ENCODE measurements at places on chromosomes 12 and 14.

DNA sequence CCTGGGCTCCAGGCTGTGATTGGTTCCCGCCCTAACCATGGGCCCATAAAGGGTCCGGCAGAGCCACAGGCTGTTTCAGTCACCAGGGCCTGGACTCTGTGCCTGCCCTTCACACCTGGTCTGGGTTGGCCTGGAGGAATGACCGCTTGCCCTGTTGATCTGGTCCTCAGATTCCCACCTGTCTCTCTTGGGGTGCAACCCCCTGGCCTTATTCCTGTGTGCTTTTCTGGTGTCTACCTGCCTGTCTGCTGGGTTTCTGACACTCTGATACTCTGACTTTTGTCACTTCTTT lies 2.9 kb upstream of the KRT83 start:
- DNase-seq: no peak

DNA sequence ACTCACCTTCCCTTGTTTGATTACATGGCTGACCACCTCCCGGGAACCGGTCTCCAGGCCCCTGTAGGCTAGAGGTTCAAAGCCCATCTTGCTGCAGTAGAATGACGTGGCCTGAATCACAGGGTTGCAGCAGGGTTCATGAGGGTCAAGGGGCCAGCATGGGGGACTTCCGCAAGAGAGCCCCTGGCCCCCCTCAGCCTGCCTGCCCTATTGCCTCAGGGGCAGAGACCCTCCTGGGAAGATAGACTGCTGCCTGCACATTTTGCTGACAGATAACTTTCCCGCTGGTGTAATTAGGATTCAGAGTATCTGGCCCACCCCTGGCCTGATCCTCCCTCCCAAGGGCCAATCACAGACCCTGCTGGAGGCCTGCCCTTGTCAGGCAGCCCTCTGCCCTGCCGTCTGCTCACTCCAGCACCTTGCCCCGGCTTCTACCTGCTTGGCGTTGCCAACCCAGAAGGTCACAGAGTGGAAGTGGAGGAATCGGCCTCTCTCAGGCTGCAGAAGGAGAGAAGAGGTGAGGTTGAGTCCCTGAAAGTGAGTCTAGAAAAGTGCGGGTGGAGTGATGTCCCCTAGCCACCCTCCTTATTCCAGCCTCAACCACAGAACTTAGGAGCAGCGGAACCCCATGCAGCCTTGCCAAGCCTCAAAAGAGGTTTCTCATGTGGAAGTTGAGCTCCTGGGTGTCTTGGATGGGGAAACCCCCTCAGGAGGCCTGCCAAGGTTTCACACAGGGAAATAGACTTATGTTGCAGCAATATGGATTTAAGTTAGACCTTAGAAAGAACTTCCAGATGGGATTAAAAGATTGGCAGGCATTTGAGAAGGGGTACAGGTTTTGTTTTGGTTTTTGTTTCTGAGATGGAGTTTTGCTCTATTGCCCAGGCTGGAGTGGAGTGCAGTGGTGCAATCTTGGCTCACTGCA lies 1.1 kb downstream of the HPD start:
- DNase-seq: no peak

DNA sequence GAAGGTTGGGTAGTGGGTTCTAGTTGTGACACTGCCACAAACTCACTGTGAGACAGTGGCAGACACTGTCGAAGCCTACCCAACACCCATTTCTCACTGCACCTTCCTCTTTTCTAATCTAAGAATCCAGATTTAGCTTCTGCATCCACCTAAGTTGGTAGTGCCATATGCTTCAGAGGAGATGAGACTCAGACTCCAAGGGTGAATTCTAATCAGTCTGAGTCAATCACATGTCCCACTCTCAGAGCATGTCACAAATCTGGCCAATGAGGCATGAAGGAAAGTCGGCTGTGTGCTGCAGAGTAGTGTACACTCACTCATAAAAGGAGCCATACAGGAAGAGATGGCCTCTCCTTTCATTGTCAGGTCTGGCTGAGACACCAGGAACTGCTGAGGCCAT lies 102.1 kb upstream of the RAP1B start:
- no peak for DNase-seq

DNA sequence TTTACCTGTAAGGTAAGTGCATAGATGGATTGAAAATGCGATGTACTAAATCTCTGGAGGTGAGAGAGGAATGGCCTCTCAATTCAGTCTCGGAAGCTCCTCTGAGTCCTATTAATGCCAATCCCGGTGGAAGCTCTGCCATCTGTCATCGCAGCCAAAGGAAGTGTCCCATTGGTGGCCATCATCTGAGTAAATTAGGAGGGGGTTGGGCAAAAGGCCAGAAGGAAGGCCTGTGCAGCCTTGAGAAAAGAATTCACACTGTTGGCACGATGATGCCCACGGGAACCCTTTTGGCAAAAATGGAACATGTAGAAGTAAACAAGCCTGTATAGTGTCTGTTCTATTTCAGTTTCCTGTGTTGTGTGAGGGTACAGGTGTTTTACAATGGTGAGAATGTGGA lies 494.8 kb downstream of the NELL2 start:
- DNase-seq: no peak

DNA sequence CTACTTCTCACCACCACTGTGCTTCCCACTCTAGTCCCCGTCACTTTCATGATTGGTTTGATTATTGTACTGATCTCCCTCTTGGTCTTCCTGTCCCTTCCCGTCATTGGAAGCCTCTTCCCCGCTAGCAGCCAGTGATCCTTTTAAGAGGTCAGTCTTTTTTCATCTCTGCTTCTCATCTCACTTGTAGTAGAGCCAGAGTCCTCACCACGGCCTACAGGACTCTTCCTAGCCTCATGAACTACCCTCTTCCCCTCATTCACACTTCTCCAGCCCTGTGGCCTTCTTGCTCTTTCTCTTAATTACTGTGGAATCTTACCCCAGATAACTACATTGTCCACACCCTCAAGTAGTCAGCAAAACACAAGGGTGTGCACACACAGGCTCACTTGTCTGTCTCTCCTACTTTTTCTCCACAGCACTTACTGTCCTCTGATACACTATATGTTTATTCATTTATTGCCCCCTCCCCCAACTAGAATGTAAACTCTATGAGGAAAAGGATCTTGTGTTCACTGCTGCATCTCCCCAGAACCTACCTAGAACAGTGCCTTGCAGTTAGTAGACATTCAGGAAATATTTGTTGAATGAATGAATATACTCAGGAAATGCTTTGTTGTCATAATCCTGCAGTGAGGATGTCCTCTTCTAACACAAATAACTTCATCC lies 66.3 kb downstream of the CKB start:
- peak; percentile 75 for DNase-seq

DNA sequence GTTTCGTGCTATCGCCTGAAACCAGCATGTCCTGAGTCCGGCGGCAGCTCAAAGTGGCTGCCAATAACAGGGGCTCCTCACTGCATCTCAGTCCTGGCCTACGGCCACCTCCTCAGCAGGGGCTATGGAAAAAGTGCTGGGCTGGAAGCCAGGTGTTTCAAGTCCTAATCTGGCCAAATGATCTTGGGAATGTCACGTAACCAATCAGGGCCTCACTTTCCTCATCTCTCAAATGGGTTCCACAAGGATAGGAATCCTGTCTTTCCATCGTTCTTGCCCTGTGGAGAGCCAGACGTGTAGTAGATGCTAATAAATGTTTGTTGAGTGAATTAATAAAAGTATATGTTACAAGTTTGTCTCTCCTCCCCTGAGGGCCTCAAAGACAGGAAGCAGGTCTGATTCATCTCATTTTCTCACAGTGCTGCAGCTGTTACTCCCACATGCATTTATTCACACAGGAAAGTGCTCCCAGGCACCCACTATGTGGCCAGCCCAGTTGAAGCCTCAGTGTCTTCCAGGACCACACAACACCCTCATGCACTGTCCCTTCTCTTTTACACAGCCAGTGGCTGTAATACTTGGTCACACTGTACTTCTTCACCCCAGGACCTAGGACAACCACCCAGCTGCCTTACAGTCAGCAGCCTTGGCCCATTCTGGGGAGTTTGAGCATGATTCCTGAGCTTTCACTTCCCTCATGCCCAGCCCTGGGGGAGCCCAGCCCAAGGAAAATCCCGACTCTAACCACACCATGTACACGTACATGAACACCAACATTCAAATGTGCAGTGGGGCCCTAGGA lies 5.0 kb downstream of the CMKLR1 start:
- peak; percentile 21 for DNase-seq

GRCh38 chr12:26798640-26799039 lies 34.4 kb downstream of the ITPR2 start:
- DNase-seq: no peak

GRCh38 chr14:89011355-89012281 lies 187.2 kb downstream of the TTC8 start:
- peak; percentile 30 for DNase-seq
